ENCODE measurements at places on chromosomes 12 and 14. TPM values are rescaled to one million over a fixed set of nuclear protein-coding genes. Genes with fewer than 3 reads are reported as not detected.
A peak's percentile ranks its signal among the peaks of the same experiment; 100 is the strongest.

DNA sequence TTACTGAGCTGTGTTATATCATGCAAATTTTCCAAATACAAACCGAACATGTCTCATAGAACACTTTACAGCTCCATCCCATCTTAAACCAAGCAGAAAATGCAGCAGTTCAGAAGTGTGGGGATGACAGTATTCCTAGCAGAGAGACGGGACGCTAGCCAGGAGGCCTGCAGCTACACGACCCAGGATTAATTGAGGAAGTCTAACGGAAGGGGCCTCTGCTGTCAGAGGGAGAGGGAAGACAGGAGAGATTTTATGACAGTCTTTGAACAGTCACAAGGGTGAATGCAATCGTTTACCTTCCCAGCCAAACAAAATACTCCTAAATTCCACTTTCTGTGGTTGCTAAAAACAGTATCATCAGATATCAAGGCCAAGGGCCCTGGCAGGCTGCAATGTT is 261.9 kb downstream of the TMEM132D start:
- no peak for DNase-seq

DNA sequence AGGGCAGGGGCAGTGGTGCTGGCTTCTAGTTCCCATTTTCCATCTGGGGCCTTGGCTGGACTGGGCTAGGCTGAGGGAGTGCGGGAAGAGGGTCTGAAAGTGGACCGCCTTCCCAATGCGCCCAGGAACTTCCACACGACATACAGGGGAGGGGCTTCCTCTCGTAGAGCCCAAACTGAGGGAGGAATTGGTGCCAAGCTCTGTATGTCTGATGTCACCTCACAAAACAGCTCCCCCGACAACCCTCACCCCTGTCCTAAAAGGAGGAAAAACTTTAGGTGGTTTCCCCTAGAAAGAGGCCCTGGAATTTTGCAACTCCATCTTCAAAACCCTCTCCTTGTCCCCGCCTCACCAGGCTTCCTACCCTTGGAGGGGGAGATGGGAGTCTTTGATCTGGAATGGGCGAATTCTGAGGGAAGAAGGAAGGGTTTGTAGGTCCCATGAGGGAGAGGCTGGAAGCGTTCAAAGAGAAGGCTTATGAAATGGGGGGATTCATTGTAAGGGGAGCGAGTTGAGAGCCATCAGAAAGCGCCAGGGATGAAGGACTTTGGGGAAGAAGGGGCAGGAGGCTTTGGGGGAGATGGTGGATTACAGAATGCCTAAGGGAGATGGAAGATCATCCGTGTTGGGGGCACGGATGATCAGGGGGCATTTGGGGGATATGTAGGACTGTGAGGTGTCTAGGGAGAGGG is 844 bp downstream of the GLTP start:
- peak; percentile 52 for DNase-seq

Gene NOC4L
- 40.3 TPM for total RNA-seq

DNA sequence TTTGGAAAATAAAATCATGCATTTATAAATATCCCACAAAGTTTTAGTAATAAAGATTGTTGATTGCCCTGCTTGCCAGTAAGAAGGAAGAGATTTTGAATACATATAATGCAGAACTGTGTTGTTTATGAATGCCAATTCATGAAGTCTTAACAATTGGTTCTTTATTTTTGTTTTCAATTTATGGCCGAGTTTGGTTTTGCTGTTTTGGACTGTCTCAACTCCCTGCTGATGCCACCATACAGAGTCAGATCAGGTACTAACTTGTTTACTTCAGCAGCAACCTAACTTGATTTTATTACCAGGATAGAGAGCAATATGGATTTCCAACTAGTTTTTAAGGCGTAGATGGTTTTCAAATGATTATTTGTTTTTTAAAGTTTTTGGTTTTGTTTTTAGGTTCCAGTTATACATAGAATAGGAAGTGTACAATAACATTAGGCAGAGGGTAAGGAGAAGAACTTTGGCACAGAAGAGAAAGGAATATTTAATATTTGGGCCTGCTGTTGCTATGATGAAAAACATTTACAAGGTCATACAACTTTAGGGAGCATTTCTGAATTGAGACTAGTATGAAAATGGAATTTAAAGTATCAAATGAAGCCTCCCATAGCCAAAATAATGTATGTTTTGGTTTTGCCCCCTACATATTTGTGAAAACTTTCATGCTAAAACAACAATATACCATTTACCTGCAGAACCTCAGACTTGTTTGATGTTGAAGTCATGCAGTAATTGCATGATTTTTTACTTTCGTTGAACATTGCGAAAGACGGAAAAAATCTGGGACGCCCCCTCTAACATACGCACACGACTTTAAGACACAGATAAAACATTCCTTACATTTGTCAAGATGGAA is 904 bp upstream of the FAM177A1 start:
- DNase-seq = no peak

DNA sequence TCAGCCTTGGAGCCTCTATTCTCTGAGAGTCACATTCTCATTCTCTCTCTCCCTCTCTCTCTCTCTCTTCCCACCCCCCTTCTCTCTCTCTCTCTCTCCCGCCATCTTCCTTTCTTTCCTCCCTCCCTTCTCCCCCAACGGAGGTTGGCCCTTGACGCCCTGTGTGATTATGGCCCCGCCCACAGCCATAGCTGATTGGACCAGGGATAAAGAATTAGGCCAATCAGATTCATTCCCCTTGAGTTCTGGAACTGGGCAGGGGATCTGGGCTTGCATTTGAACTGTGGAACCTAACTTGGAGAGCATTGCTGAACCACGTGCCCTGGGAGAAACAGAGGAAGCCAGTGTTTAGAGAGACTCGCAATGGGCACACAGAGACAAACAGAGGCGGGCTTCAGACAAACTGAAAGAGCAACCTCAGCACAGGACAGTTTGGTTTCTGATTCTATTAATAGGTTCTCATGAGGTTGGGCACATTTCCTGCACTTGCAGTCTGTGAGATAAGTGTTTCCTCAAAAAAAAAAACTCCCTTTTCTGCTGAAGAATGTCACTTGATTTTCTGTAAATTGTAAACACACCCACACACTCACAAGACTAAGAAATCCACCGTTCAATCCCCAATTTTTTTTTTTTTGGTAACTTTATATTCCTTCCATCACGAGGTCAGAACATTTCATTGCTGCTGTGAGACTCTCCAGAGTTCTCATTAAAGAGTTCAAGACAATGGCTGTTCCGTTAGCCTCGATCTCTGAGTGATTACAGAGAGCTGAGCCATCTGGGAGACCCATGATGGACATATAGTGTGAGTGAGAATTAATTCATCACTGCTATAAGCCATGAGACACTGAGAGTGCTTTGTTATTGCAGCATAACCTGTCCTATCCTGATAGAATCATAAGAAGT is 3.5 kb upstream of the P2RX7 start:
- DNase-seq = no peak

DNA sequence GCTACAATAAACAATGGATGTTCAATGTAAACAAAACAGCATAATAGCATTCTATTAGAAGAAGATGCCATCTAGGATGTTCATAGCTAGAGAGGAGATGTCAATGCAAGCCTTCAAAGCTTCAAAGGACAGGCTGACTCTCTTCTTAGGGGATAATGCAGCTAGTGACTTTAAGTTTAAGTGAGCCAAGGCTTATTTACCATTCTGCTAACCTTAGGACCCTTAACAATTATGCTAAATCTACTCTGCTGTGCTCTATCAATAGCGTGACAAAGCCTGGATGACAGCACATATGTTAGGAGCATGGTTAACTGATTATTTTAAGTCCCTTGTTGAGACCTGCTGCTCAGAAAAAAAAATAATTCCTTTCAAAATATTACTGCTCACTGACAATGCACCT is 106.0 kb upstream of the SSTR1 start:
- no peak for DNase-seq

Data from H1 (cell line).